CD4-positive, alpha-beta T cell treated with Interferon gamma for 1 hour (primary cell): ENCODE measurements at places on chromosomes 11 and 22.

DNA sequence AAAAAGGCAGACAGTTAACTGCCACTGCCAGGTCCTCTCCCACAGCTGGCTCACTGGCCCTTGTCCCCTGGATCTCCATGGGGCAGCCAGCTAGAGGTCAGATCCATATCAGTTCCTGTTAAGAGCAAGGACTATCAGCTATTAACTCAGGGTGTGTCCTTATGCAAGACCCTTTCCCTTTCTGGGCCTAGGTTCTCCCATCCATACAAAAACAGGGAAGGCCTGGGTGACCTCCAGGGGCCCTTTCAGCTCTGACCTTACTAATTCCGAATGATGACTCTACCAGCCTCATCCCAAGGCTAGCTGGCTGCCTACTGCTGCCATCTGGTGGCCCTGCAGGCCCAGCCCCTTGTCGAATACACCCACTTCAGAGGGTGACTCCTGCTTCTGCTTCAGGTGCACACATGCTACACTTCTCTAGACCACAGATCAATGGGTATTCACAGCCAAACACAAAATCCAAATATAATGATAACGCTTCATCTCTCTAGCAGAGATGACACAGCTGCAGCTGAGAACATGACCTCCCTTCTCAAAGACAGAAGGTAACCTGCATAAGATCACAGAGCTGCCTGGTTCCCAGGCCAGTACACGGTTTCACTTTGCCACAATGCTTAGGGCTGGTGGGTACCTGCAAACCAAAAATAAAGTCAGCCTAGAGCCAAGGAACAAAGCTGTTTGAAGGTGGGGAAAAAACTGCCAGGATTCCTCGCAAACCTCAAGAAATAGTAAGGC, 34.1 kb downstream of the SERGEF start:
- no peak for DNase-seq

DNA sequence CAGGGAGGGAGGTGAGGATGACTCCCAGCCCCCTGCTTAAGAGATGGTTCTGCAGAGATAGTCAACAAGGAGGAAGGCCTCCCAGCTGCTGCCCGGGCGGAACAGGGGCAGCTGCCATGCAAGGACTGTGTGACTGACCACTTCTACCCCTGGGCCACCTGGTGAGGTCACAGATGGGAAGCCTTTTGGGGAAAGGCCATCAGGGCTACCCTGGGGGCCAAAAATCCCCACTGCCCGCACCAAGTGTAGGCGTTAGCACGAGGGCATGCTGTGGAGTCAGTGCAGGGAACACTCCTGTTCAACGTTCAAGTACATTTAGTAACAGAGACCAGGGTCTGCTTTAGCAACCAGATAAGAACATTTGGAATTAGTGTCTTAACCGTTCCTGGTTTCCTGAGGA, 372.9 kb downstream of the BRD1 start:
- DNase-seq, result no peak

DNA sequence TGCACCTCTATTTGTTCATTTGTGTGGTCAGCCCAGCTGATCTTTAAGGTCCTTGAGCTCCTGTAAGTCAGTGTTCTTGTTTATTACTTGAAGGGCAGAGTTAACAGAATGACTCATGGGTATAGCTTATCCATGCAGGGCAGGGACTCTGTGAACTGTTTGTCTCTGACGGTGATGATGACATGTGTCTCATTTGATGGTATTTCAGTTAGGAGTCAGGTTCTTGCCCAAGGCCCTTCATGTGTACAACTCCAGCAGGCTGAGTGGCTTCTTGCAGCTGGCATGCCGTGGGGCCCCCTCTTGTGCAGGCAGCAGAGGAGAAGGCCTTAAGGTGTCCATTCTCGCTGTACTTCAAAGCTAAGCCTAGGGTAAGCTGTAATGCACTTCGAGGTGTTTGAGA, 165.1 kb downstream of the DBX1 start:
- no peak for DNase-seq

GRCh38 chr11:1822648-1823375, 12.0 kb upstream of the SYT8 start:
- no peak for DNase-seq

DNA sequence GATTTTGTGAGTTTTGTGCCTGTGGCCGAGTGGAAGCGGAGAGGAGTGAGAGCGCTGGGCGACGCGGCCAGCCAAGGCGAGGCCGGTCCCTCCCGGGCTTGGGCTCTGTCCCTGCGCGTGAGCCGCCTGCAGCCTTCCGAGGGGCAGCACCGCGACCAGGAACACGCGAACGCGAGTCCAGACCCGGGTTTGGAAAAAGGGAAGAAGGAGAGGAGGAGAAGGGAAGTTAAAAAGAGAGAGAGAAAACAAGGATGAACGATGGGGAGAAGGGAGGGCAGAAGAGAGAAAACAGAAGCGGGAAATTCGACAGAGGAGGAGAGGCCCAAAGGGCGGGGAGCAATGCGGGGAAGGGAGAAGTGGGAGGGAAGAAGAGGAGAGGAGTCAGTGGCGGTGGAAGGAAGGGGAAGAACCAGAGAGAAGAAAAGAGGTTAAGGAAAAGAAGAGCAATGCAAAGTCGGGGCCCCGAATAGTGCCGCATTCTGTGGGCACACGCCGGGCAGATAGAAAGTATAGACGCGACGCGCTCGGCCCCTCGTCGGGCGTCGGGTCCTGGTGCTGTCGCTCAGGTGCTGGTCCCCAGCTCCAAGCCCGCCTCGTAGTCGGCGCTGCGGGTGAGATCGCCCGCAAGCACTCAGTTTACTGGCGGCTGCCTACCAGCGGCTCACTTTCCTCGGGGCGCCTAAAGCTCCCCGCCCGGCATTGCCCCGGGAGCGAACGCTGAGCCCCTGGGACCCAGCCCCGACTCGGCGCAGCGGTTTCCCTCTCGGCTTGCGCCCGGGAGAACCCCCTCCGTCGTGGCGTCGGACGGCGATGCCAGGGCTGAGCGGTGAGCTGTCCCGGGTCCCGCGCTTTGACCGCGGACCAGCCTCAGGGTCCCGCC, 2.8 kb upstream of the BARX2 start:
- DNase-seq, result no peak

DNA sequence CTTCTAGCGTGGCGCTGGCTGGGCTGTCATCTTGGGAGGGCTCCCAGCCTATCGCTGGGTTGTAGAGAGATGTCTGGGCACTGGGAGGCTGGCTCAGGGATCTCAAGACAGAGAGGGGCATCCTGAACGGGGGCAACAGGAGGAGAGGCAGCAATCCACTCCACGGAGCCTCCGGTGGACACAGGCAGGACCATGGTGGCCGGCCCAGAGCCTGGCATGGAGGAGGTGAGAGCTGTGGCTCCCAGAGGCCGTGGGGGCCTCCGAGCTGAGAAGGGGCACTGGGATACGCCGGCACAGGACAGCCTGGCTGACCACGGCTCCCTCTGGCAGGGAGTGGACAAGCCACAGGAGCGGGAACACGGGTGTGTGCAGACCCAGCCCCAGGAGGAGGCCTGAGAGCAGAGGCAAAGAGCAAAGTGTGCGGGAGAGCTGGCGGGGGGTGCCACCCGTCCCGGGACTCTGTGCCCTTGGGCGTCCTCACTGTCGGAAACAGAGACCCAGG, 9.1 kb downstream of the MRGPRF start:
- DNase-seq, result no peak

- no peak for DNase-seq
These were observed 4.2 kb upstream of the SCARF2 start for GRCh38 chr22:20441631-20442484.

DNA sequence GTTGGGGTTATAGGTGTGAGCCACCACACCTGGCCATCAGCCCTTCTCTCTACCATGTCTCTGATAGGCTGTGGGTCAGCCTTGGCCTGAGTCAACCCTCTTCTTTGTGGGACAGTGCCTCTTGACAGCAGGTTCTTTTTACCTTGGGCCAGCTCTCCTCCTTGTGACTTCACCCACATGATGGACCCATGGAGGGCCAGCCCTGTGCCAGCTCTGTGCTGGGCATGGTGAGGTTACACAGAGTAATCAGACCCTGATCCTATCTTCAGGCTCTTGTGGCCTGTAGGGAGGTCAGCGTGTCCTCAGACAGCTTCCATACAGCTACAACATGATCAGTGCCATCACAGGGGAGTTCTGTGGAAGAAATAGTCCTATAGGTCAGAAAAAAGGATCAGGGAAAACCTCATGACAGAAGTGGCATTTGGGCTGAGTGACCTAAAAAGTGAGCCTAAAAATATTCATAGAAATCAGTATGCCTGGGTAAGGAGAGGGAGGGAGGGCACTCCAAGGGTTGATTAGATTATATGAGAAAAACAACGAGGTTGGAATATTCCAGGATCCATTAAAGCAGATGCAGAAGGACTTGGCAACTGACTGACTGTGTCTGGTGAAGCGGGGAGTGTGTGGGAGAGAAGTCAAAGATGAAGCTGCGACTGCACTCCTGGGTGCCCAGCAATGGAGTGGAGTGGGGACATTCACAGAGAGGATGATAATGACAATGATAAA, 17.1 kb downstream of the OTOG start:
- no peak for DNase-seq

DNA sequence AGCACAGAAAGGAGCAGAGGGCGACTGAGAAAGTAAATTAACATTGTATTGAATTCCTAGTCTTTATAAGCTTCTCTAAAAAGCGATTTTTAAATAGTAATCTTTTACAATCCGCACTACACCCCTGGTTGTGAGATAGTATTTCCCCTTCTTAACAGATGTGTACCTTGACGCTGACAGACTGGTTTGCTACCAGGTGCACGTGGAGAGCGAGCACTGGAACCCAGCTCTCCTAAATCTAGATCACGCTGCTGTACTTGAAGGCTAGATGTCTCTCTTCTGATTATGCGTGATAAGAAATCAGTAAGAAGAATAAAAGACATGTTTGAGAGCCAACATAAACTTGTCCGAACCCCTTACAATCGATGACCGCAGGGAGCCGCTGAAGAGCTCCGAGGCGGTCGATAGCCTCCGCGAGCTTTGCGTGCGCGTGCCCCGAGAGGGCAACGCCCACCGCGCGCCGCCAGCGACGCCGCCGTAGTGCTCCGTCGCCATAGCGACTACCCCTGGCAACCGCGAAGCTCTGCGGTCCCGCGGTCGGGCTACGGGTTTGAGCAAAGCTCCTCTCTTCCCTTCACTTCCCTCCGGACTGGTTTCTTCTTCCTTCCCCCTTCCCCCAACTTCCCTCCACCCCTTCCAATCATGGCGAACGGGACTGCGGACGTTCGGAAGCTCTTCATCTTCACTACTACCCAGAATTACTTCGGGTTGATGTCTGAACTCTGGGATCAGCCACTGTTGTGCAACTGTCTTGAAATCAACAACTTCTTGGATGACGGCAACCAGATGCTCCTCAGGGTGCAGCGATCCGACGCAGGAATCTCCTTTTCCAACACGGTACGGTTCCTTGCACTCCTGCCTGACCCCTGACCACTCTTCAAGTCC, at the start of gene DYNC2H1:
Gene DYNC2H1 (plus strand): TSS at position 494 of the 885 bp plus-strand sequence. CDS start 149 bp downstream, at position 643.
- DNase-seq, result peak; percentile 87

- no peak for DNase-seq
These were observed 31.7 kb upstream of the CSNK1E start for GRCh38 chr22:38348751-38349496.

DNA sequence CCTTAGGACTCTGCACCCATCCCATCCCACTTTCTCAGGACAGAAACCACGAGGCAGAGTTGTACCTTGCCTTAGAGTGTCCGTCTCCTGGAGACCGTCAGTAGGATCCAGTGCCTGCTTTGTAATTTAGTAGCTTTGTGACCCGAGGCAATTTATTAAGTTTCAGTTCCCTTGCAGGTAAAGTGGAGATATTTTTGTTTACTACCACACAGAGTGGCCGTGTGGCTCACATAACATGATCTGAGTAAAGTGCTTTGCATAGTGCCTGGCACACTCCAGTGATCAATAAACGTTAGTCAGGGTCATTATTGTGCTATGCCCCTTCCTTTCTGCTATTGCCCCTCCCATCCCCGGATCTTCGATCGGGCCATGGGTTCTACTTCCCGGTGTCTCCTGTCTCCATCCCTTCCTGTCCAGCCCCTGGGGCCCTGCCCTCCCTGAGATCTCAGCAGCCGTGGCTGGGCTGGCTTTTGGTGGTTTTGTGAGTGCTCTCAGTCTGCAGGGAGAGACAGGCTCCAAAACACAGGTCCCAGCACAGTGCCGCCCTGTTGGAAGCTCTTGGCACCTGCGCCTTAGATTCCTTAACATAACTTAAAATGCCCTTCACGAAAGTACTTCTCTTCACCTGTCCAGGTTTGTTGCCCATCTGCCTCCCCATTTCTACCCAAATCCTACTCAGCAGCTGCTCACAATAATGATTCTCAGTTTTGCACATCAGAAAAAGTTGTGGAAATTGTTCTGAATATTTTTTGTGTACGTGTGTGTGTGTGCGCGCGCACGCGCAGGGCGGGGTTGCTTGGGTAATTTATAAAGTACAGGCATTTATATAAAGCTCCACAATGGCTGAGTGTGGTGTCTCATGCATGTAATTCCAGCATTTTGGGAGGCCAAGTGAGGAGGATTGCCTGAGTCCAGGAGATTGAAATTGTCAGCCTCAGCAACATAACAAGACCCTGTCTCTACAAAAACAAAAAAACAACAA, 753.7 kb downstream of the NTM start:
- DNase-seq, result no peak
